Stimulated activated CD4-positive, alpha-beta T cell treated with anti-CD3 and anti-CD28 coated beads, Interleukin-15, amount 100 ng/mL, for 1 hour (primary cell): ENCODE measurements at places on chromosomes 12 and 14.

DNA sequence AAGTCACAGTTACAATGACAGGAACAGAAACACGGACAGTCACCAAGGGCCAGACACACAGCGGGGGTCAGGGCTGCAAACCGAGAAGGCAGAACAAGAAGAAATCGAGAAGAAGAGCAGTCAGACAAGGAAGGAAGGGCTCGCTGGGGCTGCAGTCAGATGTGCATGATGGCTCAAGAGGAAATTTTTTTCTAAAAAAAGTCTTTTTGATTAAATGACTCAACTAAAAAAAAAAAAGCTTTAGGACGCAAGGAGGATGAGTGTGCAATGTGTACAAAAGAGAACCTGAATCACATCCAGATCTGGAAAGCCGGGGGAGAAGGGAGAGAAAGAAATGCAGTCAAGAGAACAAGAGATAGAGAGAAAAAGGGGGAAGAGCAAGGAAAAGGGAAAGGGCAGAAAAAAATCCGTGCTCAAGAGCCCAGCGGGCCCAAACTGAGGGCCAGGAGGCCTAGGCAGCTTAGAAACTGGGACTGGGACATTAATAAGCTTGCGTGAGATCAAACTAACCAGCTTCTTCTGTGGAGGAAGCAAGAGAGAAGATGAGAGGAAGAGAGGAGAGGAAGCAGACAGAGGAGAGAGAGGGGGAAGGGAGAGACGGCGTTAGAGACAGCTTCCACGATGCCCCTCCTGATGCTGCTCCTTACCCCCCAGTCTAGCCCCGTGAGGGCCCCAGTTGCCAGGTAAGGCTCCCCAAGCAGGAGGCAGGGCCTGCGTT lies 6.7 kb downstream of the IFFO1 start:
- no peak for DNase-seq

GRCh38 chr14:59320763-59321625 lies 132.5 kb downstream of the DAAM1 start:
- no peak for DNase-seq

- DNase-seq, result no peak
These were observed 8.1 kb upstream of the OR6C65 start for GRCh38 chr12:55392032-55392795.

- no peak for DNase-seq
These were observed 154.1 kb upstream of the PELI2 start for GRCh38 chr14:55964091-55964490.

- no peak for DNase-seq
These were observed 7.7 kb downstream of the CLSTN3 start for GRCh38 chr12:7137908-7138307.

DNA sequence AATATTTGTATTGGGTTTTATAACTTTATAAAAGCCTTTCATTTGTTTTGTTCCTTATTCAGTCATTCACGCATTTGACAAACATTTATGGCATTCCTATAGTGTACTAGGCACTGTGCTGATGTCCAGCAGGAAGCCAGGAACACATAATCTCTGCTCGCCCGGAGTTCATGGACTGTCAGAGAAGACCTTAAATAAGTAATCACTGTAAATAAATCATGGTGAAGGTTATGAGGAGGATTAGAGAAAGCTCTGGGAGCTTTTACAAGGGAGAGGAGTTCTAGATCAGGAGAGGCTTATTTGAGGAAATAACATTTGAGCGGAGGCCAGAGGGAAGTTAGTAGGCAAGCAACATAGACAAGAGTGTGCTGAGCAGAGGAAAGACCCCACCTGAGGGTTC lies 1.4 kb upstream of the RDH11 start:
- DNase-seq, result no peak

- no peak for DNase-seq
These were observed 35.4 kb upstream of the RNASE3 start for GRCh38 chr14:20855652-20856291.
